ENCODE measurements at places on chromosomes 6 and 20. TPM values are rescaled to one million over a fixed set of nuclear protein-coding genes. Genes with fewer than 3 reads are reported as not detected.

GRCh38 chr20:54250691-54251090 lies 42.8 kb downstream of the PFDN4 start:
- no peak for DNase-seq

Gene OLIG3
- not detected for polyA plus RNA-seq

GRCh38 chr20:17369506-17369905 lies 142.7 kb downstream of the PCSK2 start:
- DNase-seq, result no peak

Gene SLC22A7
- not detected for polyA plus RNA-seq

Gene IMPG1
- 0.15 TPM for polyA plus RNA-seq

Gene LGSN
- polyA plus RNA-seq, result not detected

GRCh38 chr6:105080279-105080678 lies 99.5 kb downstream of the POPDC3 start:
- DNase-seq, result no peak

- no peak for DNase-seq
Measured at GRCh38 chr20:17565169-17565845, 4.6 kb upstream of the DSTN start.

Gene SLC22A1
- polyA plus RNA-seq, result 0.10 TPM

Gene PSORS1C2
- polyA plus RNA-seq, result not detected

Gene CDH22
- polyA plus RNA-seq, result not detected

- DNase-seq, result peak; percentile 91
Measured at GRCh38 chr6:56528412-56528841, 114.3 kb downstream of the DST start.

DNA sequence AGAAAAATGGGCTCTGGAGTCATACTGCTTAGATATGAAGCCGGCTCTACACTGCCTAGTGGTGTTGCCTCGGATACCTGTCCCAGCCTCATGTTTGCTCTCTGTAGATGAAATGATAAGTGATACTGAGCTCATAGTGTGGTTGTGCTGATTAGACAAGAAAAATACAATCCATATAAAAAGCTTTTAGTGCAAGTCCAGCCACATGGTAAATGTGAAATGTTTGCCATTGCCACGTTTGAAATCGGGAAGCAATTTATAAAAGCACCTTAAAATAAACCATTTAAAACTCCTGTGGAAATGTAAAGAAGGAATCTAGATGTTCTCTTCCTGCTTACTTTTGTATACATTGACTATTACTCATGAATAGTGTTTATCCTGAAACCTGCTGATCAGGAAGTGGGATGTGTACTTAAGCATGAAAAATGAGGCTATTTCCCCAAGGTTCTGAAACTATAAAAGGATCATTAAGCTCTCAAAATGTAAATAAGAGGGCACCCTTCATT lies 13.1 kb upstream of the PBOV1 start:
- no peak for DNase-seq

GRCh38 chr6:30727920-30728553 lies 7.9 kb downstream of the TUBB start:
- DNase-seq, result no peak

Gene GSTA2
- polyA plus RNA-seq, result not detected

DNA sequence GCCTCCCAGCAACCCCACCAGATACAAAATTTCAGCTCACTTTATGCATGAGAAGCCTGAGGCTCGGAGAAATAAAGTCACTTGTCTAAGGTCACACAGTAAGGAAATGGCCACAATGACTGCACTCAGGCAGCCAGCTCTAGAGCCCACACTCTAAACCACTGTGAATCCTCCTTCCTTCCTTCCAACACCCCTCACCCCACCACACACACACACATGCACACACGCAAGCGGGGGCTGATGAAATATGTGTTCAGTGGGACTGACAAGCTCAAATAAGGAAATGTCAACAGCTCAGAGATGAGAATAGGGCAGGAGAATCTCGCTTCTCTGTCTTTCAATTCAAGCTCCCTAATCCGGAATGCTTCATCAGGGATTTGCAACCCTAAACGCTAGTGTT lies 6.0 kb upstream of the BPIFA1 start:
- DNase-seq, result no peak

GRCh38 chr6:155327326-155328073 lies 13.2 kb upstream of the TFB1M start:
- peak; percentile 56 for DNase-seq

DNA sequence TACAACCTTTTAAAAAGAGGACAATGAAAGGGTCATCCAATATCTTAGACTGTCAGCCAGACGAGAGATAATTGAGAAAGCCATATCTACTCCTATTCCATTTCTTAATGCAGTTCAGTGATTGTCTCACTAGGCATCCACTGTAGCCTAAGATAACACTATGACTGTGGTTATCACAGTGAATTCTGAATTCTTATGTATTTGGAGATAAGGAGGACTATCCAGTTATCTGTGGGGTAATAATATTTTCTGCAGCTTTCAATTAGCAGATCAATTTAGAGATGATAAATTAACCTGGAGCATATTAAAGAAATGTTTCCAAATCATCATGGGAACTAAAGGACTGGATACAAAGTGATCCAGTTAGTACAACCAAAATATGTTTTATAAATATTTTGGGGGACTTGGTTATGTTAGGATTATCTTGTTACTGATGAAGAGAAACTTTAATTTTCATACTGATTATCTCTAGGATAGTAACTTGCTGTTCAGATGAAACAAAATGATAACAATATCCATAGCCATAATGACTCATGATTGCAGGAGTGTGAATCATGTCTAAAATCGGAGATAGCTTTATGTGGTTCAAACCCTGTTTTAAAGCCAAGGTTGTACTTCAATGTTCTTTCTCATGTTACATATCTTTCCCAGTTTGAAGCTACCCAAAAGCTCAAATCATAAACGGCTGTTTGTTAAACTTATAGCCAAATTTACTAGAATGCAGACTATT lies 1152.0 kb downstream of the HACE1 start:
- no peak for DNase-seq

DNA sequence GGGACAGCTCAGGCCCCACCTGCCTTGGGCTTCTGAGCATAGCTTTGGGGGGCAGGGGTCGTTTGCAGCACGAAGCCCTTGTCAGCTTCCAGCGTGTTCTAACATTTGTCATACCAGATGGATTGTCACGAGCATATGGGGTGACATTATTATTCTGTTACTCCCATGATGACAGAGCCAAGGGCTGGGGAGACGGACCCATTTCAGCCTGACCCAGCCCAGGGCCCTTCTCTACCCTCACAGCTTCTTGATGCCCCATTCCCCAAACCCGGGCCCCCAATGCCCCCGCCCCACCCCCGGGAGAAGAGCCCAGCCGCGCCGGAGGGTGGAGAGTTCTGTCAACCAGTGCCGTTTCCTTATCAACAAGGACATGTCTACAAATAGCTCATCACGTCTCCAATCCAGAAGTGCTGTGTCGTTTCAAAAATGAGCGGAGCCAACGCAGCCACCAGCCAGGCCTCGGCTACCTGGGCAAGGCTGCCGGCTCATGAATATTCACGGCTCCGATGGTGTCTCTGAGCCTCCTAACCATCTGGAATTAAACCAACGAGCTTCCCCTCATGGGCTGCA lies 9.6 kb upstream of the CHRNA4 start:
- no peak for DNase-seq

- peak; percentile 3 for DNase-seq
Measured at GRCh38 chr6:146598772-146599405, at the start of gene ADGB. ADGB (plus strand) TSS chr6:146598972; CDS start chr6:146599041, 69 bp downstream.

Gene SLC13A3
- 3.8 TPM for polyA plus RNA-seq

DNA sequence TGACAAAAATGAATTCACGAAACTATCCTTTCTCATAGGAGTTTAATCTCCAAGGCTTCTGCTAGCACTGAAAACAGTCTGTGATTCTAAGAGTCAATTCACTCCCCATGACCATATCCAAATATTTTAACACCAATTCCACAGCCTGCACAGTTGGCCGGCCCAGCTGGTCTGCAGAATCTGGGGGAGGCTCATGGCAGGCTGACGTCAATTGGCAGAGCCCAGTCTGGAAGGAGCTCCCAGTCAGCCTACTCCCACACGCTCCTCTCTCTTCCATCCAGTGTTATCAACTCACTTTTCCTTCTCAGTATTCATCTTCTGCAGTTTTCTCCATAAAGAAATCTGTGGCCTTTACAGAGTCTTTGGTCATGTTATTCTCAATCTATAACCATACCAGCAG lies 111.0 kb downstream of the TBXT start:
- DNase-seq, result peak; percentile 38

DNA sequence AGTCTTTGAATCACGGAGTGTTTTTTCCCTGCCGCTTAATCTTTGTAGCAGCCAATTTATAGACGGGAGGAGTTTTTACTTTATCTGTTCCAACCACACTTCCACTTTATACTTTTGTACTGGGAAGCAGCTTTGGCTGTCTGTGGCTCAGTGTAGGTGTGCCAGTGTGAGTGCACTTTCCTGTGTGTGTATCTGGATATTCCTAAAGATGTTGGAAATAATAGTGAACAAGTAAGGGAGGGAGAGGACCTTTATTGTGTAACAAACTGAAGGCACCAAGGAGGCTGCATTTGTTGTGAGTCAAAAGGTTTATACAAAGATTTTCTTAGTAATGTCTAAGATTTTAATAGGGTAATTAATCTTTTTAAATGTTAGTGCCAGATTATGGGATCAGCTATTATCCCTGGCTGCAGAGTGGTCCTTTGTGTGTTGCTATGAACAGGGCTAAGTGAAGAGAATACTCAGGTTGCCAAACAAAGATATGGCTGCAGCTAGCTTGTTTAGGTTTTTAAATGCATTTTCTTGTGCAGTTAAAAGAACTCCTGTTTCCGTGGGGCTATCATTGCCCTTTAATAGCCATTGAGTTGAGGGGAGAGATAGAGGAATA lies 226.3 kb downstream of the RNF144B start:
- no peak for DNase-seq

DNA sequence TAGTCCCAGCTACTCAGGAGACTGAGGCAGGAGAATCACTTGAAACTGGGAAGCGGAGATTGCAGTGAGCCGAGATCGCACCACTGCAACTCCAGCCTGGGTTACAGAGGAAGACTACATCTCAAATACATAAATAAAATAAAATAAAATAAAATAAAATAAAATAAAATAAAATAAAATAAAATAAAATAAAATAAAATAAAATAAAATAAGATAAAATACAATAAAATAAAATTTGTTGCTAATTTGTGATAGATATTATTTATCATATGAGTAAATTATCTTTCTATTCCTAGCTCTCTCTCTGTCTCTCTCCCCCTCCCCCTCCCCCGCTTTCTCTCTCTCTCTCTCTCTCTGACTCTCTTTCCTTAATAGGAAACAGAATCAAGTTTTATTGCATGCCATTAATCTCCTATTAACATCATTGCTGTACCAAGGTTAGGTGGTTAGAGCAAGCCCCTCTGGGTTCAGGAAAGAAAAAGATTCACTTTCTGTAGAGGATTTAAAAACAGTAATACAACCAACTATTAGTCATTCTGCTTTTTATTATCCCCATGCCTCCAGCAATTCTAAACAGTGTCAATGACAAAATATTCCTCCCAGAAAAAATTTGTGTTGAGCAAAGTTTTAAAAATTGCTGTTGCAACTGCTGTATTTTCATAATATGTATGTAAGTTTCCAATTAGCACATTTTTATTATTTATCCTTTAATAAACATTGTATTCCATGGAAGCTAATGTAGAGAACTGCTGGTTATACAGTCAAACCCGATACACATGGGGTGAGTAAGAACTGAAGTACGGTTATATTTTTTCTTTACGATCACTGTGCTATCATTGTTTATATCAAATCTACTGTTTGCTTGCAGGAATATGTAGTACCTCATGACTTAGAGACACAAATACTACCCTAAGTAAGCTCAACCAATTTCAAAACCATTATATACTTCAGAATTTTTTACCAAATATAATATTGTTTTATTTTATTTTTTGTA lies 22.1 kb downstream of the BMP5 start:
- DNase-seq, result no peak

GRCh38 chr6:43715056-43715788 lies 27.6 kb upstream of the MRPS18A start:
- no peak for DNase-seq

Gene SNAI1
- 3.5 TPM for polyA plus RNA-seq

Gene PBOV1
- polyA plus RNA-seq, result not detected

- DNase-seq, result no peak
Measured at GRCh38 chr20:753136-753535, 15.2 kb downstream of the SLC52A3 start.

Gene TTLL9
- not detected for polyA plus RNA-seq

DNA sequence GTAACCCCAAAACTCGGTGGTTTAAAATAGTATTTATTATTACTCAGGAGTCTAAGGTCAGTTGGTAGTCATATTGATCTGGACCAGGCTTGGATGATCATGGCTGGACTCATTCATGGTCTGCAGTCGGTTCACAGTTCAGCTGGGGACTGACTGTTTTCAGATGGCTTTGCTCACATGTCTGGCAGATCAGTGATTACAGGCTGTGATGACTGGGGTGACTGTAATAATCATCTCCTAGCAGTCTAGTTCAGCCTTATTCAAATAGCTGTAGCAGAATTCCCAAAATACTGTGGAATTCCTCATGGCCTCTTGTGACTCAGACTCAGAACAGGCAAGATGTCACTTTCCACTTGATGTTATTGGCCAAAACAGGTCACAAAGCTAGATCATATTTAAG lies 16.4 kb upstream of the NT5DC1 start:
- no peak for DNase-seq

Gene PTCRA
- not detected for polyA plus RNA-seq

DNA sequence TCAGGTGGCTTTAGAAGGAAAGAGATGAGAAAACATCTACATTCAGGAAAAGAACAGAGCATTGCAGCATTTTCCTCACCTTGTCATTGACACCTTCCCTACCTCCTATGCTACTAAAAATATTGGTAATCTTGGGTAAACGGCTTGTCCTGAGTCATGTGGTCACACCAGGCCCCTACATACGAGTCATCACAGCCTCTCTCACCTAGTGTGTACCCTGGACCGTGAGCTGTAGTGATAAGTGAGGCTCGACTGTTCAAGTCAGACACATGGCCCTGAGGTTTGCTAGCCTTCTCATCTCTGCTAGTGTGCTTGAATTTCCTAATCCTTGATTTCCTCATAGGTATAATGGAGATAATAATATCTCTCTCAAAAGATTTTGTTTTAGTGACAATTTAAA lies 29.6 kb upstream of the TMEM244 start:
- no peak for DNase-seq

GRCh38 chr20:42378826-42379225 lies 760.6 kb upstream of the CHD6 start:
- no peak for DNase-seq

GRCh38 chr6:72657407-72658197 lies 35.7 kb downstream of the KCNQ5 start:
- DNase-seq, result no peak

- DNase-seq, result no peak
Measured at GRCh38 chr20:63255931-63256704, 1.9 kb upstream of the NKAIN4 start.

DNA sequence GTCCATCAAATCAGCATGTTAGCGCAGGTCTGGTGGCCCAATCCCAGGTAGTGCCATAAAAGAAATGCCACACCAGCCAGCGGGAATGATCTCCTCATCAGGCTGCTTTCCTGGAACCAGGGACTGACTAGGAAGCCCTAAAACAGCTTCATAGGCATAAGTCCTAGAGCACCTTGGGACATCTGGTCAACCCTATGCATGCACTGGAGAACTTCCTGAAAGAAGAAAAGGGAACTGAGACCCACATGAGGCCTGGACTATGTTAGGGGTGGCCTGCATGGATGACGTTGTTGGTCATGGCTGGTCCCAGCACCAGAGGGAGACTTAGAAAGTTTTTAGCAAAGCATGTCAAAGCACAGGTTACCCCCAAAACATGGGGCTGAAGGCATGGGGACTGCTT lies 7.6 kb upstream of the KCNK16 start:
- DNase-seq, result no peak

GRCh38 chr20:12594410-12595088 lies 414.2 kb upstream of the SPTLC3 start:
- no peak for DNase-seq

Gene RAET1L
- polyA plus RNA-seq, result not detected

Gene GJE1
- not detected for polyA plus RNA-seq

GRCh38 chr20:60990061-60990460 lies 262.0 kb upstream of the CDH4 start:
- no peak for DNase-seq
